Peyer's patch (tissue), 4 donors: ENCODE measurements at places on chromosomes 5 and 9. TPM values are rescaled to one million over a fixed set of nuclear protein-coding genes. Genes with fewer than 3 reads are reported as not detected.

- peak; percentile 78 for DNase-seq
Measured at GRCh38 chr5:81233080-81233634, at the start of gene CKMT2. CKMT2 (plus strand) TSS chr5:81233322; CDS start chr5:81251133, 17,811 bp downstream.

The PCDHGB2 gene
- total RNA-seq = 5.8 TPM

GRCh38 chr9:104900871-104901270 lies 27.1 kb downstream of the ABCA1 start:
- no peak for DNase-seq

GRCh38 chr5:169909945-169910344 lies 70.3 kb downstream of the INSYN2B start:
- DNase-seq = no peak

The CD180 gene
- total RNA-seq = 1.5 TPM

- DNase-seq = peak; percentile 42
Measured at GRCh38 chr9:127154003-127154389, 31.6 kb upstream of the ANGPTL2 start.

The SLC27A6 gene
- total RNA-seq = not detected

The CDK9 gene
- 116 TPM for total RNA-seq

DNA sequence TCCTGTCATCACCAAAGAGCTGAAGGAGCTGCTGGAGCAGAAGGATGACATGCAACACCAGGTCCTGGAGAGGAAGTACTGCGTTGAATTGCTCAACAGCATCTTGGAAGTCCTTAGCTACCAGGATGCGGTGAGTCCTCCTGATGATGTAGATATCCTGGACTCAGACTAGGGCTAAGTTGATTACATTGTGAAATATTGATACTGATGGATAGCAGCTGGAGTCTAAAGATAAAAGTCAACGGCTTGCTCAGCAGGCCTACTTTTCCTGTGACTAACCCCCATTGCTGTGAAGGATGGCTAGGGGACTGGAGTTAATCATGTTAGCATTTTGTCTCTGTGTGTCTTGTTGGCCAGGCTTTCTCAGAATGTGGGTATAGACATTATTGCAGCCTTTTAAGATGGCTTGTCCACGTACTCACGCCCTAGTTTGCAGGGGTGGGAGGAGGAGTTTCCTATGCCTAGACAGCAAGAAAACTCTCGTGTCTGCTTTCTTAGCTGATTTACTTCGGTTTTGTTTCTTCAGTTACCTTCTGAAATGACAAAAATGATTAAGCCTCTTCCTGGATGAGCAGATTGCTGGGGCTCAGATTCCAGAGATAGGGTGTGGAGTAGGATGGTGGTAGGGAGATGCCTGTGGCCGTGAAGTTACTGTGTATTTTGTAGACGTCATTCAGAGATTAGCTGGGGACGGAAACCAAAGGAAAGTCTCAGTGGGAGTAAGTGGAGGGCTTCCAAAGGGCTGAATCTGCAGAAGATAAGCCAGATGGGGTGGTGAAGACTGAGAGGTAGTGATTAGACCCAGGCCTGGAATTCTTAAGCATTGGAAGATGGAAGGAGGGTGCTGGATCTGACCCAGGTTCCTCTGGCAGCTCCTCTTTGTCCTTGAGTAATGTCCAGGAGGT lies 166.3 kb downstream of the DOCK2 start:
- no peak for DNase-seq

The CLIC3 gene
- not detected for total RNA-seq

The POMT1 gene
- 44.2 TPM for total RNA-seq

The PCDHB9 gene
- total RNA-seq = 1.7 TPM

DNA sequence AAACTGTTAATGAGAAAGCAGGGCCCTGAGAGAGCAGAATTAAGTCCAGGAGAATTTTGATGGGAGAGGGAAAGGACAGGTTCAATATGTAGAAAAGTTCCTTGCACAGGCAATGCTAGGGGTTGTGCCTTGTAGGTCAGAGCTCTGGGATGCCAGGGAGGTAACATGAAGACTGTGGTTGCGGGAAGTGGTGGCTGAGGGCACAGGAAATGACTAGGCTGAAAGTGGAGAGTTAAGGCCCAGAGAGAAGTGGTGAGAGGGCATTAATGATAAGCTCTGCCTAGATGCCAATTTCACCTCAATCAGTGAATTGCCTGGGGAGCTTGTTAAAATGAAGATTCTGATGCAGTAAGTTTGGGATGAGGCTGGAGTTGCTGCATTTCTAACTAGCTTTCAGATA lies 31.5 kb upstream of the PPP3R2 start:
- no peak for DNase-seq

GRCh38 chr5:53027913-53028312 lies 38.8 kb downstream of the ITGA2 start:
- DNase-seq = no peak

The NXNL2 gene
- not detected for total RNA-seq

The PCDHA1 gene
- not detected for total RNA-seq

GRCh38 chr9:96256800-96257199 lies 45.2 kb downstream of the HSD17B3 start:
- DNase-seq = no peak

GRCh38 chr9:98603821-98604383 lies 104.8 kb downstream of the GABBR2 start:
- no peak for DNase-seq

GRCh38 chr9:124764774-124765438 lies 6.2 kb downstream of the NR6A1 start:
- DNase-seq = no peak

The MZB1 gene
- total RNA-seq = 18.2 TPM

The THOC3 gene
- 60.2 TPM for total RNA-seq

- no peak for DNase-seq
Measured at GRCh38 chr5:132370181-132370970, 866 bp downstream of the SLC22A5 start.

The TMEM215 gene
- total RNA-seq = not detected

DNA sequence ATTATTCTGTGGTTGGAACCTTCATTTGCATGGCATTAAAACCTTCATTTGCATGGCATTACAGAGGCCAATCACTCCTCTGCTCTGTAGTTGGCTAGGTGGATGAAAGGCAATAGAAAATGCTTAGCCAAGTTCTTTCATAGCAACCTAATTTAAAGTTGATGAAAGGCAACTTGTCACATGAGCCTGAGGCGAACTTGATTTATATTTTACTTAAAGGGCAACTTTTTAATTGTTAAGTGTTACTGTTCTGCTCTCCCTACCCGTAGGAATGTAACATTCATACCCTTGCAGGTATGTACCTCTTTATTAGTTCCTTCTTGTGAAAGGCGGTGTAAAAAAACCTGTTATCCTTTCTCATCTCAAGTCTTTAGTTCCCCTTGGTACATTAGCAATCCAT lies 7.9 kb upstream of the ERMP1 start:
- DNase-seq = no peak

DNA sequence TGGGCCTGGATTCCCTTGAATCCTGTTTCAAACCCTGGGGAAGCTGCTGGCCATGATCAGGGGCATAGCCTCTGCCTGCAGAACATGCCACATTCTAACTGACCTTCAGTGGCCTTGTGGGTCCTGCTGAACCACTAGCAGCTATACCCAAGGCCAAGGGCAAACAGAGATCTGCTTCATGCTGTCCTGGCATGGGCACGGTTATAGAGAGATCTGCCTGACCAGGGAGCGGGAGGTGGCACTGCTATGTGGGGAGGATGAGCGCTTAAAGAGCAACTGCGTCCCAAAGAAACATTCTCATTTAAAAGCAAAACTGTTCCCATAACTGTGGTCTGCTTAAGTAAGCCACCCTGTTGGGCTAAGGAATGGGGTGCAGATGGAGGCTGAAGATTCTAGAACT lies 36.5 kb upstream of the SYNPO start:
- DNase-seq = no peak

DNA sequence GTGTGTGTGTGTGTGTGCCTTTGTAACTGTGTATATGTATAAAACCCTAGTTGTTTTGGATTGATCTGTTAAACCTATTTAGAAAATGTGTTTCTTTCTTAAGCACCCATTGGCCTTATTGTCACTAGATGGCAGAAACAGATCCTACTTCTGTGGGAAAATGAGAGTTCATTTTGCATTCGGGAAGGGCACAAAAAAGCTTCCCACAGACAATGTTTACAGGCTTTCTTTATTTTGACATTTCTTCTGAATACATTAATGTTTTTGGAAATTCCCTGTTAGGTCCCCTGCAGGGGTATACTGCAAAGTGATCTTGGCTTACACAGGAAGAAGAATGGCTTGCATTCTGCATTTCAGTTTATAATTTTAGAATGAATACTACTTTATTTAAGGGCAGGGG lies 481.8 kb upstream of the ARRDC3 start:
- DNase-seq = no peak

DNA sequence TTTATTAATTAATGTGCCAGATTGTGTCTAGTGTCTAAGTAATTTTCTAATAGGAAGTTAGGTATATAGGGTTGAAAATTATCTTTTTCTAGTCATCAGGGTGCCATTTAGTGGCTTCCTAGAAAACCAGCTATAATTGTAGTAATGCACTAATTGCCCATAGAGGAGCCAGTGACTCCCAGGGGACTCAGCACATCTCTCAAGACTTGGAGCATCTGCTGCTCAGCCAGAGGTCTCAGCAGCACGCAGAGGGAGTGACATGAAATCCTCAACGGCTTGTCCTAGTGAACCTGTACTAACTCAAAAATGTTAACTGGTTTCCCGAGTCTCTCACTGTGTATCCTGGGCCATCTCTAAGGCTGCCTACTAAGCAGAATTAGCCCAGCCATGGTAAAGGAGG lies 78.2 kb upstream of the MAN2A1 start:
- no peak for DNase-seq

DNA sequence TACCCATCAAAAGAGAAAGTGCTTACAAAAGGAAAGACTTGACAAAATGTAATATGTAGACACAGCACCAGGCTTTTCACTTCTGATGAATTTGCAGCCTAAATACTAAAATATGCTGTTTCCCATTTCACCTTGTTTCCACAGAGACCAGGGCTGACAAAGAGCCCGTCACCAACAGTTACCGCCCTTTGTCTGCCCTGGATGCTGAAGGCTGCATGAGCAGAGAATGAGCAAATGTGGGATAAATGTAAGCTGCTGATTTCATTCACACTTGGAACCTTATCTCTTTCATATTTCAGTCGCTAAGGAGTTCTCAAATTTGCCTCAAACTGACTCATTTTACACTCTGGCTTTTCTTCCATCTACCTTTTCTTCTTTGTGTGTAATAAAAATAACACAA lies 213.9 kb downstream of the TMEM167A start:
- DNase-seq = no peak

DNA sequence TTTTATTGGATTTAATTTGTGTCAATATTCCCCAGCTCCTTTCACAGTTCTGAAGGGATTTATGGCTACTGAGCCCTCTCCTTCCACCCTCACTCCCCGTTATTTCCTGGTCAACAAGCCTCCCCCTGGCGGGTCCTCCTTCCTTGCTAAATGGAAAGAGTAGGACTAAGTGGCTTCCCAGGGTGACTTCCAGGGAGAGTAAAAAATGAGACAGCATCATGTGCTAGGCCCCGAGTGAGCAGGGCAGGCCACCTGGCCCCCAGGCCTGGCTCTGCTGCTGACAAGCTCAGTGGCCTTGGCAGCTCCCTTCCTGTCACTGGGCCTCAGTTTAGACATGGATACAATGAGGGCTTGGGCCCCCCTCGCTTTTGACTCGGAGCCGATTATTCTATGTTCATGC lies 201.3 kb downstream of the HSPA4 start:
- DNase-seq = no peak

The SPARC gene
- 47.6 TPM for total RNA-seq

The CAMK2A gene
- not detected for total RNA-seq

The NREP gene
- total RNA-seq = 2.3 TPM

The ANKDD1B gene
- total RNA-seq = not detected

- DNase-seq = no peak
Measured at GRCh38 chr5:78320401-78320800, 25.9 kb upstream of the AP3B1 start.
